CD4-positive, alpha-beta T cell treated with Interleukin-15 for 4 hours (primary cell): ENCODE measurements at places on chromosomes 12 and 14.

DNA sequence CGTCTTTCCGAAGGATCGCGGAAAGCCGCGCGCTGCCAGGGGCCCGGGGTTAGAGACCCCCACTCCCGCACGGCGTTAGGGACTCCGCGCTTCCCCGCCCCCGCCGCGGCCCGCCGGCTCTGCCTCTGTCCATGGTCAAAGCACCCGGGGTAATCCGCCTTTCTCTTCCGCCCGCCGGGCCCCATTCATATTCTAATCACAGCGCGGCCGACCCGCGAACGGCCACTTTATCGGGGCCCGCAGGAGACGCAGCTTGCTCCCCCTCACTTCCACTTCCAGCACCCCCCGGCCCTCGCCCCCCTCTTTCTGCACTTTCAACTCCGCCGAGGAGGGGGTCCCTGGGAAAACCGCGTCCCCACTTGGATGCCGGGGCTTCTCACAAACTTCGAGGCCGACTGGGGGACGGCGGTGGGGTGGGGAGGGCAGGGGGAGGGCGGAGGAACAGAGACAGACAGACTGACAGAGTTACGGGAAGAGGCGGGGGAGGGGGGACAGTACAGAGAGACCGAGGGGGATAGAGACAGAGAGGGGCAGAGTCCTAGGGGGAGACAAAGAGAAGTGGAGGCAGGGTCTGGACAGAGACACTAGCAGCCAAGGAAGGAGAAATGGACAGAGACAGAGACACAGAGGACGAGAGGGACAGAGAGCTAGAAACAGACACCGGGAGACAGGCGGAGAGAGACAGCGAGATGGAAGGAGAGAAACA is 1.1 kb upstream of the RFX4 start:
- no peak for DNase-seq

GRCh38 chr12:58554522-58555157 is 365.7 kb downstream of the LRIG3 start:
- no peak for DNase-seq

GRCh38 chr14:75978249-75978731 is 3.5 kb downstream of the TGFB3 start:
- peak; percentile 10 for DNase-seq

GRCh38 chr12:65280306-65280705 is 1.8 kb downstream of the MSRB3 start:
- no peak for DNase-seq

DNA sequence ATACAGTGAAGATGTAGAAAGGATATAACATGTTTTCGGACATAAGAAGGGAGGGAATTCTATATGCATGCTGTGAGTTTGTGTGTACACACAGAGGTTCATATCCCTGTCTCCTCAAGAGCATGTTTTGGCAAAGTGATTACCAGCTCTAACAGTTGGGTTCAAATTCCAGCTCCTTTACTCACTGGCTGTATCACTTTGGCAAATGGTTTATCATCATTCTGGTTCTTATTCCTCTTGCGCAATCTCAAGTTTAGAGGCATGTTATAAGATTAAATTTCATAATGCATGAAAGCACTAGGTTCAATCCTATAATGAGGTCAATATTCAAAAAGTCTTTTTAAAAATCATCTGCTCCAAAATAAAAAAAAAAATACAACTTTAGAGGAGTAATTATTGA is 107.7 kb upstream of the LRFN5 start:
- no peak for DNase-seq

- DNase-seq: no peak
Observed at GRCh38 chr14:64061706-64062105, 208.9 kb downstream of the SYNE2 start.

DNA sequence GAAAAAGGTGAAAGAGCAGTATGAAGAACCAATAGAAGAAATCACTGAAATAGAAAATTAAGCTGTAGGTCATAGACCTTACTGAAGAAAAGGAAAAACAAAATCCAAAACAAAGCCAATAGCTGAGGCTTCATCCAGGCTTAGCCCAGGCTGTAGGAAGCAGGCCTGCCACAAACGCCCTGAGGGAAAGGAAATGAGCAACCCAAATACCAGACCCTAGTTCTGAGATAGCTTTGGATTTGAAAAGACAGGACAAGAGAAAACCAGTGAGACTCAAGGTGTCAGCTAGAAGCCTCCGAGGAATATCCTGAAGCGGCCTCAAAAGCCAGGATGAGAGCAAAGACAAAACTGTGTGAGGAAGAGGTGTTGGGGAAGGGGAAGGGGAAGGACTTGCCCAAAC is 79.2 kb downstream of the FERMT2 start:
- no peak for DNase-seq

GRCh38 chr12:63045020-63045860 is 105.8 kb downstream of the AVPR1A start:
- no peak for DNase-seq

DNA sequence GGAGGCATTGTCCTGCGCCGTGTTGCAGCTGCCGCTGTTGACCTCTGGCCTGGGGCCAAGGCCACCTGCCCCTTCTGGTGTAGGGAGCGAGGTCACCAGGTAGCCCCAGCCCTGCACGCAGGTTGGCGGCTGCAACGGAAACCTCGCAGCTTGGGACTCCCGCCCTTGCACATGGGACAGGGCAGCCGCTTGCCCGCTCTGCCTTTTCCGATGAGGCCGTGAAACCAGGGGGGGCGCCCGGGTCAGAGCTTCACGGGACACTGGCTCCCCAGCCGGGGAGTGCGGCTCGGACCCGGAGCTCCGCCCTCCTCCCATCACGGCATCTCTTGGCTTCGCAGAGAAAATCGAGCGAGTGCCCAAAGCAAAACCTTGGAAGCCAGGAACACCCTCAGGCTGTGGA is 25.4 kb downstream of the DNAH10 start:
- DNase-seq: no peak

- DNase-seq: no peak
Observed at GRCh38 chr14:70006699-70007098, 127.5 kb downstream of the SMOC1 start.

- no peak for DNase-seq
Observed at GRCh38 chr14:53462931-53463778, 310.0 kb upstream of the DDHD1 start.

GRCh38 chr14:66330916-66331315 is 155.3 kb upstream of the CCDC196 start:
- DNase-seq: no peak

DNA sequence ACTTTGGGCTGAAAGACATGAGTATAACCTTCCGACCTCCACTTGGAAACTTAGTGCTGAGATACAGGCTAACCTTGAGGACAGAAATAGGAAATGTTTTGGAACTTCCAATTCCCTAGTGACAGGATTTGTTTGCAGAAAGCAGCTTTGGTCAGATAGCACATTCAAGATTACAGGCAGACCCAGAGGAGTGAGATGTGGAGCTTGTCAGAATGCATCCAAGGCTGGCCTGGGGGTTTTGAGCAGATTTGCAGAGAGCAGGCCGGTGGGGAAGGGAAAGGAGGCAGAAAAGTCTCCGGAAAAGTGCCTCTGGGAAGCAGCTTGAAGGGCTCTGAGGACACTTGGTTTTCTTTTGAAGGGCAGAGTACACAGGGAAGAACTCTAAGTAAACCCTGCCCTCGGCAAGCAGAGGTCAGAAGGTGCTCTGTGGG is 180.3 kb downstream of the ETV6 start:
- DNase-seq: no peak

- DNase-seq: no peak
Observed at GRCh38 chr14:32345311-32345791, 16.3 kb downstream of the AKAP6 start.

DNA sequence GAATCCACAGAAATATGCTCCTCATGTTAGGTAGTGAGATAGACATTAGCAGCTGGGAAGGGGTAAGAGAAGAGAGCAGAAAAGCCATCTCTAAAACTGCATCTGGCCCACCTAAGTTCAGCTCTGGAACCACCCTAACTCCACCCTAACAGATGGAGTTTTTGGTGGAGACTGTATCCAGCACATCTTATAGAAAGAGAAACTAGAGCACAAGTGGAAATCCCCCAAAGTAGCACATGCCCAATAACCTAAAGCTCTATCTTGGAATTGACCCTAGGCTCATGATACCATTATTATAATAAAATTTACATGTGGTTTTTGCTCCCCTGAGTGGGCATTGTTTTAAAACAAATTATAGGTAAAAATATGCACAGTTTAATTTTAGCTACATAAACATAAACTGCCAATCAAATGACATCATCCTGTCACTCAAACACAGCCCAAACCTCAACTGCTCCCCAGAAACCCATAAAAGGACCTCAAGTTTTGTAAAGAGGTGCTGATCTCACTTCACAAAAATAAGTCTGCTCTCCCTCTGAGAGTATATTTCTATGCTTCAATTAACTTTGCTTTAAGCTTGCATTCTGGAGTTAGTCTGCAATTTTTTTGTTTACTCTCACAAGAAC is 206.4 kb downstream of the PIK3C2G start:
- DNase-seq: no peak

GRCh38 chr12:15897433-15897832 is 13.7 kb upstream of the DERA start:
- no peak for DNase-seq

- no peak for DNase-seq
Observed at GRCh38 chr14:99094901-99095300, 177.1 kb downstream of the BCL11B start.

DNA sequence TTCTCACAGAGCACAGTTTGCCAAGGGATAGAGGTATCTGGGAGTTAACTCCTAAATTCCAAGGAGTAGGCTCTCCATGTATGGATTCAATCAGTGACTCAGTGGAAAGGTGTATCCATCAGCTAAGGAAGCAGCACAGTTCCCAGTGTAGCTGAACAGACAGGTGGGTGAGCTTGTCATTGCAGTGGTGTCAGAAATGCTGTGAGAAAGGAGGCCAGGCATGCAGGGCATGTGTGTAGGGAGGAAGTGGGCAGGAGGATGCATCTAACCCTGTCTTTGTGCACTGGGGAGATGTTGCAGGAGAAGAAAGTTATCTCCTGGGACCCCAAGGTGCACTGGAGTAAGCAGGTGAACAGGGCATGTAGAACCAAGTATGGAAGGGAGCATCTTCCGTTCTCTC is 539.0 kb downstream of the VRK1 start:
- no peak for DNase-seq

DNA sequence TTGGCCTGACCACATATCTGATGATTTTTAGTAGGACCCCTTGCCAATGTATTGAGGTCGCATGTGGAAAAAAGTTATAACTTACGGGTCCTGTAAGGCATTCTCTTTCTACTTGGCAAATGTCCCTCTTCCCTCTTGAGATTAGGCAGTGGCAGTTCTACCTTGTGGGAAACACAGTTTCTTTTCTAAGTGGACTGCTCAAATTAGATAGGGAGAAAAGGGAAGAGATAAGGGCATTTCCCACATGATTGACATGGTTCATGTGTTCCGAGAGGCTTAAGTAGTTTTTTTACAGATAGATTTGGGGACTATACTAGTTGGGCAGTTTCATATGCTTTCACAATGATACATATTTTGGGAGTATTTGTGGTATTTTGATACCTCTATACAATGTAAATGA is 154.7 kb downstream of the FBXL14 start:
- no peak for DNase-seq
